Activated CD4-positive, alpha-beta T cell treated with anti-CD3 and anti-CD28 coated beads for 1 hour (primary cell): ENCODE measurements at places on chromosomes 1 and 21.
A peak's percentile ranks its signal among the peaks of the same experiment; 100 is the strongest.

GRCh38 chr1:101026430-101026788 is 825 bp upstream of the DPH5 start:
- DNase-seq: no peak

- DNase-seq: no peak
Observed at GRCh38 chr1:64397541-64397940, 72.4 kb upstream of the CACHD1 start.

GRCh38 chr21:43328958-43329691 is 97.8 kb downstream of the SIK1 start:
- no peak for DNase-seq

- DNase-seq: no peak
Observed at GRCh38 chr1:188846468-188846867, 1631.2 kb downstream of the BRINP3 start.

DNA sequence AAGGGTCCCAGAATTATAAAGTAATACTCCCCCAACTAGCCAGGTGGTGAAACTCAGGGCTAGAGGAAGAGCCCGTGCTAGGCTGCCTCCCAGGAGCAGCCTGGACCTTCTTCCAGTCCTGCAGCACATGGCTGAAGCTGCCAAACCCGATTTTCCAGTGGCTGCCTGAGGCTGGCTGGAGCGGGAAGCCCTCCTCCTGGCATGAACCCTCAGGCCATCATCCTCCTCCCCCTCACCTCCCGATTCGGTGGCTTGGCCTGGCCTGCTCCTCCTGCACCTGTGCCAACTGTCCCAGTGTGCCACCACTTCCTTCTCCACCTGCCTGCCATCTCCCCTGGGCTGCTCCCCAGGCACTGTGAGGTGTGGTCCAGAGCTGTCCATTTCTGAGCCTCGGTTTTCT is 3.0 kb upstream of the TSPAN1 start:
- DNase-seq: no peak

- DNase-seq: peak; percentile 90
Observed at GRCh38 chr1:24930260-24931145, at the start of gene RUNX3. Gene RUNX3 (minus strand): TSS chr1:24930276. CDS start chr1:24929868, 408 bp downstream.

DNA sequence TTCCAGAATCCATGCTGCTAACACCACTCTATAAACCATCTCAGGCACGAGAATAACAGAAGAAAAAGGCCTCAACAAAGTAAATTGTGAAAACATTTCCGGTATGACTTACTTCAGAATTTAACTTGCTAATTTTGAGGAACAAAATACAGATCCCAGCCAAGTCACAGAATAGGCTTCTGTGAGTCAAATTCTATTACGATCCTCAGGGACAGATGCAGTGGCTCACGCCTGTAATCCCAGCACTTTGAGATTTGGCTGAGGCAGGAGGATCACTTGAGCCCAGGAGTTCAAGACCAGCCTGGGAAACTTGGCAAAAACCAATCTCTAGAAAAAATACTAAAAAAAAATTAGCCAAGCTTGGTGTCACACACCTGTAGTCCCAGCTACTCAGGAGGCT is 8.8 kb upstream of the CCDC27 start:
- DNase-seq: no peak

DNA sequence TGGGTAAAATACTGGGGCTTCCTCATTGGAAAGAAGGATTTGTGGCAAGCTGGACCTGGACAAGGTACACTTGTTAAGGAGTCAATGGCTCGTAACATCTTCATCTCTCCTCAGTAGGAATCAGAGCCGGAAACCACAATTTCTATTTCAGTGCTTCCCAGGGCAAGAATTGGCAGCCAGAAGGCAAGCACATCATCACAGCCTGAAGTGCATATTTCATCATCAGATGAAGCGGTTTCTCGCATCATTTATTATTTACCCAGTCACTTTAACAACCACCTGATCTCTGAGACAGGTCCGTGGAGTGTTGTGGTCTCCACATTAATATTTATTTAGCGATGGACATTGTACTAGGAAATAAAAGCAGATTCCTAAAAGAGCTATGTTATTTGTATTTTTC is 55.0 kb downstream of the KCNJ15 start:
- no peak for DNase-seq

- DNase-seq: no peak
Observed at GRCh38 chr1:5995871-5996630, 3.8 kb upstream of the NPHP4 start.

GRCh38 chr1:6209661-6210580 is 4.0 kb downstream of the RNF207 start:
- no peak for DNase-seq

- no peak for DNase-seq
Observed at GRCh38 chr1:25541889-25542658, 1.3 kb upstream of the LDLRAP1 start.

- no peak for DNase-seq
Observed at GRCh38 chr1:228873709-228874108, 138.4 kb downstream of the RHOU start.

DNA sequence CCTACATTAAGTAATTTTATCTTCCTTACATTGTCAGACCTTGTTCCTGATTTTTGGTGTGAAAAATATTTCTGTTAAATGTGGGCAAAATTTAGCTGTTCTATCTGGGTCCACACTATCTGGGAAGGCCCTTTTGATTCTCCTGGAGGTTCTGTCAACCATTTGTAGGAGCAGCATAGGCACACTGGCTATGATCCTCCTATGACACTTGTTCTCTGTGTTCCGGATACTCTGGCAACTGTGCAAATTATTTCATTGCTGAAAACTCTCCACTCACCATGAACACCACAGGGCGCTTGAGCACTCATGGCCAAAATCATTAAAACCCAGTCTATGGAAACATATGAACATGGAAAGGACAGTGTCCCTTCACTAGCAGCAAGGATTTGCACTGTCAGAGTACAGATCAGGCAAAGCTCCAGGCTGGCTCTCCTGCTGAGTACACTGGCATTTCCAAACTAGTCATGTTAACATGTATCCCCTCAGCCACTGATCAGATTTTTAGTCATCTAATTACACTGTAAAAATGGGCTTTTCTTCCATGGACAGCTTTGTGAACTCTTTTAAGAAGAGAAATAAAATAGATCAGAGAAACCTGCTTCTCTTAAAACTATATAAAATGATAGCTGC is 43.9 kb upstream of the SGIP1 start:
- no peak for DNase-seq

DNA sequence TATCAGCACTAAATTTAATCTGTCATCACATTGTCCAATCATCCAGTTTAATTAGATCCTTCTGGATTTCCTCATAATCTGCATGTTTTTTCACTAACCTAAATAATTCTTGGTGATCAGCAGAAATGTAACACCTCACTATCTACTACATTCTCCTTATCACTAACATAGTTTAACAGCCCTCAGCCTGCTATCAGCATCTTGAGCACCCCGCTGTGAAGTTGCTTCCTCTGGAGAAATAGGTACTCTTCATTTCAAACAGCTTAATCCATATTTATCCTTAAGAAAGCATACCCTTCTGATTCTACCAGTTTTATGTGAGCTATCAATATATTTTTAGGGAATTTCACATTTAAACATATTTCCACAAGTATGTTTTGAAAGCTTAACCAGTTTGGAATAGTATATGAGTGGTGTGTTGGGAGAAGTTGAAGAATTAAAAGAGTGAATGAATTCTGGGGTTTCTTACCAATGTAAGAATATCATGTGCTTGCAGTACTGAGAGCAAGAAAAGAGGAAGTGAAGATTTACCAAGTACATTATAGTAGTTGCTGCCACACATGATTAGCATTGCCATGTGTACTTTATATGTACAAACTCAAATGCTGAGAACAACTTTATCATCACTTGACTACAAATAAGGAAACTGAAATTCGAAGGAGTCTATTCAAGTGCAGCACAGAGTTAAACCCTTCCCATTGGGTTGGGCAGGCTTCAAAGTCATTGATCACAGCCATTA is 771.1 kb upstream of the ADGRL4 start:
- DNase-seq: no peak

- no peak for DNase-seq
Observed at GRCh38 chr1:116234429-116234828, 123.2 kb downstream of the MAB21L3 start.

GRCh38 chr1:201491896-201492511 is 14.9 kb downstream of the CSRP1 start:
- no peak for DNase-seq

GRCh38 chr1:81126989-81127581 is 673.6 kb upstream of the ADGRL2 start:
- DNase-seq: no peak

DNA sequence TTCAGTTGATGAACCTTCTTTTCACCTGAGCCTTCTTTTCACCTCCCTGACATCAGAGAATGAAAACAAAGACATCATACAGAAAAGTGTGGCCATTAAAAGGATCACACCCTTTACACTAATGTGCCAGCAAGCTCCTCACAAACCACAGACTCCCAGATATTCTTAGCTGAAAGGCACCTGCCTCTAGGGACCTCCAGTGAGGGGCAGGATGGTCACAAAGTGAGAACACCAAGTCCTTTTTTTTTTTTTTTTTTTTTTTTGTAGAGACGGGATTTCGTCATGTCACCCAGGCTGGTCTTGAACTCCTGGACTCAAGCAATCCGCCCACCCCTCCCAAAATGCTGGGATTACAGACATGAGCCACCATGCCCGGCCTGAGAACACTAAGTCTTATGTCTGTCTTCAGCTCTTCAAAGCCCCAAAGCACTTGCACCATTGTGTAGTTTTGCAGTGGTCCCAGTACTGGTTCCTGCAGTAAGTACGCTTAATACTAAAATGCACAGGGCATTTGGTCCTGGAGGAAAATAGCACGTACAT is 58.2 kb upstream of the LBR start:
- no peak for DNase-seq

- no peak for DNase-seq
Observed at GRCh38 chr1:167670563-167670962, 40.5 kb downstream of the RCSD1 start.

DNA sequence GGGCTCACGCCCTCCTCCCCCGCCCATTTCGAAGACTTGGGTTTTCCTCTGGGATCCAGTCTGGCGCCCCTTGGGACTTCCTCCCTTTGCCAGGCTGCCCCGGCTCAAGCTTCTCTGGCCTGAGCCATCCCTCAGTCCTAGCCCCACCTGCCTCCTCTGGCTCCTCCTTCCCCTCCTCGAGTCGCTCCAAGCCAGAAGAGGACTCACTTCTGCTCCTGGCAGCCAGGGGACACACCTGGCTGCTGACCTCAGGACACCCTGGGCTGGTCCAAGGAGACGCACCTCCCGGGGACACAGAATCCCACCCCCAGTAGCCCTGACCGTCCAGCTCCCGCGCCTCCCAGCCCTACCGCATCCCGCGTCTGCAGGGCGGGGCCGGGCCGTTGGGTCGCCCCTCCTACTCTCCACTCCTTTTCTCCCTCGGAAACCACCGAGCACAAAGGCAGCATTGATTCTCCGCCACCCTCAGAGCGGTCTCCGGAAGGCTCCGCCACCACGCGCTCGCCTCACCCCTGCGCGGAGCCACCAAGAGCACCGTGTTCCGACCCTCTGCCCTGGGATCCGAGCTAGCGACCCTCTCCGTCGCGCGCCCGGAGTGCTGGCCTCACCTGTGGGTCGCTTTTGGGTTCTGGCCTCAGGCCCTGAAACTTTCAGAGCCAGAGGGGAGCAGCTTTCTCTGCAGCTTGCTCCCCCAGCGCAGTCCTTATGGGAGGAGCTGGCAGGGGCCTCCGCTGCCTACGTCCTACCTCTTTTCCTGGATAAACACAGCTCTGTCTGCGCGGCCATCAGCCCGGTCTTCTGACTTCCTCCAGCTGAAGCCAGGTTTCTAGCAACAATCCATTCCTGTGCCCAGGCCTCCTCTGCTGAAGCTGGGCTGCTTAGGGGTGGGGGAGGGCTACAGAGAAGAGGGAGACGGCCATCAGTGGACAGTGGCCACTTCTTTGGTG is at the start of gene C2CD4D:
C2CD4D (minus strand) TSS at position 364 of the 947 bp plus-strand sequence. CDS start 831 bp downstream, outside the sequence.
- DNase-seq: peak; percentile 50

GRCh38 chr1:92786111-92786901 is 1.4 kb upstream of the EVI5 start:
- no peak for DNase-seq

- DNase-seq: no peak
Observed at GRCh38 chr21:15857740-15858139, 128.0 kb downstream of the USP25 start.

- no peak for DNase-seq
Observed at GRCh38 chr1:59015708-59016107, 231.9 kb upstream of the JUN start.

DNA sequence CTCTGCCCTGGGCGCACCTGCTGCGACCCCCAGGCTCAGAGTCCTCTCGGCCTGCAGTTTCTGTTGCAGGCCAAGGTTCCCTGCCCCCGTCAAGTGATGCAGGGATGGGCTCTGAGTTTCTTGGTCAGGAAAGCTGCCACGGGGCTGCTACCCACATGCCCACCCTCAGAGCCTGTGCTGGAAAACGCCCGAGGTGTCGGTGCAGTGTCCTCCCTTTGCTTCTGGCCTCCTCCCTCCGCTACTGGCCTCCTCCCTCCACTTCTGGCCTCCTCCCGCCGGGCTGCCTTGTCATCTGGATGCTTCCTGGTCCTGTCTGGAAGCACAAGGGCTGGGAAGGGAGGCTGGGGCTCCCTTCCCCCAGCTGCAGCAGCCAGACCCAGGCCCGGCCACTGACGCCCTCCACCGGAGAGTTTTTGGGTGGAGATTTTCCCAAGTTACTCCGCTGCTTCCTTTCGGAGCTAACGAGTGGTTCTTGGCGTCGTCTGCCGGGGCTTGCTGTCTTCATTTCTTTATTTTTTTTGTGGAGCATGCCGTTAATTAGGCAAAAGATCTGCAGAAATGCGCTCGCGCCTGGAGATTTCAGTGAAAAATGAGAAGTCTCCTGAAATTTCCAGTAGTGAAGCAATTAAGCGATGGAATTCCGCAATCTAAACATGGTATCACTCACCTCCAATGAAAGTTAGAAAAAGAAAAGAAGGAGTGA is 17.4 kb downstream of the PRDM16 start:
- DNase-seq: no peak

GRCh38 chr1:204449678-204450280 is 38.2 kb upstream of the PPP1R15B start:
- DNase-seq: no peak

GRCh38 chr1:24043345-24044032 is 63.4 kb upstream of the SRSF10 start:
- no peak for DNase-seq

DNA sequence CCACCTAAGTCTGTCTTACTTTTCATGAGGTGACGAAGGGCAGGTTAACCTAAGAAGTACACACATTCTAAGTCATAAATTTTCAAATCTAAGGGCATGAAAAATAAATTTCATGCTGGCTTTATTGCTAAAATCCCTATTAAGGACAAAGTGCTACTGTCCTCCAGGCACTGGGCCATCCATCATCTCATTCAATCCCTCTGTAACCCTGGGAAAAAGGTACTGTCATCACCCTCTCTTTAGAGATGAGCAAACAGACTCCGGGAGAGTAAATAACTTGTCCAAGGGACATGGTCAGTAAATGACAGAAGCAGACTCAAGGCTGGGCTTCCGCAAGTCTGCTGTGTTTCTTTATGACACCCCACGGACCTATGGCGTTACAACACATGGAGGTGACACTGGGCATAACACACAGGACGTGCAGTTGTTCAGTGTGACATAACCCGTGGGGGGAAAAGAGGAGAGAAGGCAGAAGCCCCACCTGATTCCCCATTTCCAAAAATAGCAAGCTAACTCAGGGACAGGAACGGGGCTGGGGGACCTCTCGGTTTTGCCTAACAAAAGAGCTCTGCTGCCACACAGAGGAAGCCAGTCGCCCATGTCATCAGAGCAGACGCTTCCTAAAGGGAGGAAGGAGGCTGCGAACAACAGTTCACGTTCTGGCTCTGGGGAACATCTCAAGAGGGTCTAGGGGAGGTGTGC is 12.5 kb upstream of the SRM start:
- no peak for DNase-seq

GRCh38 chr1:170377440-170377839 is 154.5 kb upstream of the GORAB start:
- DNase-seq: no peak
